Activated CD8-positive, alpha-beta T cell treated with anti-CD3 and anti-CD28 coated beads for 36 hours (primary cell): ENCODE measurements at places on chromosomes 6 and 20. TPM values are rescaled to one million over a fixed set of nuclear protein-coding genes. Genes with fewer than 3 reads are reported as not detected.

The HUS1B gene
- total RNA-seq = 1.0 TPM

The PRSS16 gene
- 0.65 TPM for total RNA-seq

The CDH26 gene
- 1.7 TPM for total RNA-seq

The BMP5 gene
- not detected for total RNA-seq

The FAM209B gene
- not detected for total RNA-seq

The CBLN4 gene
- total RNA-seq = not detected

The RNF182 gene
- total RNA-seq = not detected

The CALHM4 gene
- total RNA-seq = not detected

DNA sequence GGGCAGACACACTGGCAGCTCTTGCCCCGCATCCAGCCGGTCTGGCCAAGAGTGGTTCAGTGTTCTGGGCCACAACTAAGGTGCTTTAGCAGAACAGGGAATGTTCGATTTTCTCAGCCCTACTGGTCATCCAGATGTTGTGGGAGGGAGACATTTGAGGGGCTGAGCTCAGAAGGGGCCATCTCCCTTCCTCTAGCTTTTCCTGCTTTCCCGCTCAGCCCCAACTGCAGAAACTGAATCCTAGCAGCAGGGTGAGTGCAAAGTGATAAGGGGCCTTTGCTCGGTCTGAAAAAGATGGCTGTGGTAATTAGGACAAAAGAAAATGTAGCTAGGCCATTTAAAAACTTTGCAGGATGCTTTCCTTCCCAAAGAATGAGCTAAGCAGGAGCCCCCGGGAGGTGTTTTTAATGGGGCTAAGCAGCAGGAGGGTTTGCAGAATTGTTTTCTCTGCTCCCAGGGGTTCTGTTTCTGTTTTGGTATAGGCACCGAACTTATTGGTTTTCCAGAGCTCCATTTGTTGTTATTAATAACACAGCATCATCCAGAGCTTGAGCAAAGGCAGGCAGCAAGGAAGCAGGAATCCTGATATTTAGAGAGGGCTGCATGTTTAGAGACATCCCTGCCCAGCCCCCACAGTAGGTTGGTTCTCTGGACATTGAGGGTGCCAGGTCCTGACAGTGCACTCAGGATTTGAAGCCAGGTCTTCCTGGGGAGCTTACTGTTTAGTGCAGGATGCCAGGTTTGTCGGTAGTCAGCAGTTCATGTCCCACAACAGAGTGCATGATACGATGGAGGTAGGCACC lies 210.9 kb downstream of the SLC24A3 start:
- DNase-seq = no peak

GRCh38 chr6:122803171-122803661 lies 14.2 kb downstream of the SMPDL3A start:
- no peak for DNase-seq

DNA sequence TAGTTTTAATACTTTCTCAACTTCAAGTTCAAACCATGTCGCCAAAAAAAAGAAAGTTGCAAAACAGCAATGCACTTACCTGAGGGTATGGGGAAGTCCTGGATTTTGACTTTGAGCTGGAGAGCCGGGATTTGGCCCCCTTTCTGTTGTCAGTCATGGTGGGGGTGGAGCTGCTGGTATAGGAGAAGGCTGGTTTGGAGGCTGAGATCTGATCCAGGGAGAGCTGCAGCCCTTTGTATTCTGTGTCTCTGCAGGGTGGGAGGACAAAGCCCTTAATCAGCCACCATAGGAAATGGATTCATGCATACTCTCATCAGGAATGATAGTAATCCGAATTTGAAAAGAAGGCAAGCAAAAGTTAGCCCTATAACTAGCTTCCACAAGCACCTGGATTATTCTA lies 44.0 kb downstream of the SIM1 start:
- DNase-seq = no peak

- no peak for DNase-seq
These were observed 7.4 kb upstream of the CD24 start for GRCh38 chr6:106981926-106982325.

GRCh38 chr20:33237989-33238388 lies 2.2 kb downstream of the BPIFA1 start:
- no peak for DNase-seq

DNA sequence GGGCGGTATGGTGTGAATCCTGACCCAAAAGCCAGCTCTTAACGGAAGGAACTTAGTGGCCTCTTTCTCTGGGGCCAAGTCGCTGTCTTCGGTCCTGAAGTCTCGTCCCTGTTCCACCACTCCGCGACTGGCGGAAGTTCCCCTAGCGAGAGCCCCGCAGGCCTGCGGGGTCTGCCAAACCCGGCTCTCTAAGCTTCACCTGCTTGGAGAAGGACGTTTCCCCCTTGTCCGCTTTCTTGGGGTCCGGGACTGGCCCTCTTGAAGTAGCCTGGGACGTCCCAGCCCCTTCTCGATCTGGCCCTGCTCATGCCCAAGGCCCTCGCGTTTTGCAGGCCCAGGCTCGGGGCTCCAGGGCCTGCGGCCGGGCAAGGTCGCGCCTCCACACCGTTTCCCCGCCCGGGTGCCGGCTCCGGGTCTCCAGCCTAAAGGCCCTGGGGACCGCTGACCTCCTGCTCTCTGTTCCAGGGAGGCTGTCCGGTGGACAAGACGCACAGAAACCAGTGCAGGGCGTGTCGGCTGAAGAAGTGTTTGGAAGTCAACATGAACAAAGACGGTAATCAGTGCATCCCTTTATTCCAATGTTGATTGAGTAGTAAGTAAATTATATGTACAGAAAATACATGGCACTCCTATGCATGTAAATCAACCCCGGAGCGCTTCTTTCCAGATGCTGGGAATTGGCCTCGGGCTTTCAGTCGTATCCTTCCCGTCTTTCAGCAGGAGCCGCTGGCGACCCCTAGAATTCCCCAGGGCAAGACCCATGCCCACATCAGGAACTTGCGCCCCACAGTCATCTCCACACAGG lies 8.8 kb downstream of the NR2E1 start:
- peak; percentile 66 for DNase-seq

- no peak for DNase-seq
These were observed 70.6 kb upstream of the TCF21 start for GRCh38 chr6:133818320-133818719.

DNA sequence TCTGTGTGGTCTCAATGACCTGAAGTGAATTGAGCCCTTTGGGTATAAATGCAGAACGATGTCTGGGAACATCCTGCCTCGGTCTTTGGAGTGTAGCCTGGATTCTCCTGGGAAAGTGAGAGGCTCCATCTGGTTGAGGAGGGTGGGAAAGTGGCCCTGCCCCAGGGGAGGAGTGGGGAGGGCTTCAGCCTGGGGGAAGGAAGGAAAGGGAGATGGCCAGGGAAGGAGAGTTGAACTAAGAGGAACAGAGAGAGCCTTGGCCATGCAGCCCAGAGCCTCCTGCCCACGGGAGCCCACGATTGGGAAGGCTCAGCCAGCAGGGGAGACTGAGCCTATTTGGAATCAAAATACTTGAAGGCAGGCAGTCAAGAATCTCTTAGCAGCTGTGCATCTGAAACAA lies 2.3 kb upstream of the EPB41L1 start:
- DNase-seq = no peak

DNA sequence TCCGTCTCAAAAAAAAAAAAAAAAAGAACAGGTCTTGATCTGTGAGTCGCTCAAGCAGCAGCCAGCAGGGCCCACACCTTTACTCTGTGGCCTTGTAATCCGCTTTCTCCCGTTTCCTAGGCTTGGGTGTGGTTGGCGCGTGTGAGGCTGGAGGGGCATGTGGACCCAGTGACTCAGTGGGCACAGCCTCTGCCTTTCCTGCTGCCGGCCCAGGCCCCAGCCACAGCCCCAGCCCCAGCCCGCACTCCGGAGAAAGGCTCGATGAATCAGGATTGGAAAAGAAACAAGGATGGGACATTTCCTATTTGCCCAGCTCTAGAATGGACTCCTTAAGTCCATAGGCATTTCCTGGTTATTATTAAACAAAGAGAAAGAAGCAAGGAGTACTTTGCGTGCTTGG lies 4.3 kb downstream of the BHLHE23 start:
- DNase-seq = no peak

DNA sequence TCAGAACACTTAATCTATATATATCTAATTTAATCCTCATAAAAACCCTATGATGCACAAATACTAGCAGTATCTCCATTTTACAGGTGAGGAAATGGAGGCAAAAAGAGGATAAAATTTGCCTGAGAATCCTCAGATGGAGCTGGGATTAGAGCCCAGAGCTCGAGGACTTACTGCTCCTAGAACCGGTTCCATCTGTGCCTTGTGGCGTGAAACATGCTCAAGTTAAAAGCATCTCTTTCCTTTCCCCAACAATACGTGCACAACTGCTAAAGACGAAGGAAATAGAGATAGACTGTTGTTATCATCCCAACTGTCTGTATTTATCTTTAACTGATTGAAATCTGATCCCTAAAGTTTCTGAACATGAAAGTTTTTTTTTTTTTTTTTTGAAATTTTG lies 367.6 kb upstream of the SOX4 start:
- no peak for DNase-seq

- DNase-seq = peak; percentile 87
These were observed 33.0 kb downstream of the RREB1 start for GRCh38 chr6:7140631-7141378.

DNA sequence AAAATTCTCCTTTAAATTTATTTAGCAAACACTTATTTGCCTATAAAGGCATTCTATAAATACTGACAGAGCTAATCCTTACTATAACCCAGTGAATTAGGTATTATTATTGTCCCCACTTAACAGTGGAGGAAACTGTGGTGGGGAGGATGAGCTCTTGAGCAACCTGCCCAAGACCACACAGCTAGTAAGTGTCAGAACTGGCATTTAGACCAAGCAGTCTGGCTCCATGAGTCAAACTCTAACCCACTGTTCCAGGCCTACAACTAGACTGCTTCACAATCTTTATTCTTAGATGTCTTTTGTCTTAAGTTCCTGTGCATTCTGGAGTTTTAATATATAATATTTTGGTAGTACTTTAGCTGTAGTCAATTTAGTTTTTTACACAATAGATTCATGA lies 530.8 kb downstream of the BCKDHB start:
- no peak for DNase-seq

GRCh38 chr6:145312481-145312880 lies 422.8 kb downstream of the EPM2A start:
- no peak for DNase-seq

- peak; percentile 43 for DNase-seq
These were observed 36.9 kb upstream of the BLCAP start for GRCh38 chr20:37564388-37565133.

DNA sequence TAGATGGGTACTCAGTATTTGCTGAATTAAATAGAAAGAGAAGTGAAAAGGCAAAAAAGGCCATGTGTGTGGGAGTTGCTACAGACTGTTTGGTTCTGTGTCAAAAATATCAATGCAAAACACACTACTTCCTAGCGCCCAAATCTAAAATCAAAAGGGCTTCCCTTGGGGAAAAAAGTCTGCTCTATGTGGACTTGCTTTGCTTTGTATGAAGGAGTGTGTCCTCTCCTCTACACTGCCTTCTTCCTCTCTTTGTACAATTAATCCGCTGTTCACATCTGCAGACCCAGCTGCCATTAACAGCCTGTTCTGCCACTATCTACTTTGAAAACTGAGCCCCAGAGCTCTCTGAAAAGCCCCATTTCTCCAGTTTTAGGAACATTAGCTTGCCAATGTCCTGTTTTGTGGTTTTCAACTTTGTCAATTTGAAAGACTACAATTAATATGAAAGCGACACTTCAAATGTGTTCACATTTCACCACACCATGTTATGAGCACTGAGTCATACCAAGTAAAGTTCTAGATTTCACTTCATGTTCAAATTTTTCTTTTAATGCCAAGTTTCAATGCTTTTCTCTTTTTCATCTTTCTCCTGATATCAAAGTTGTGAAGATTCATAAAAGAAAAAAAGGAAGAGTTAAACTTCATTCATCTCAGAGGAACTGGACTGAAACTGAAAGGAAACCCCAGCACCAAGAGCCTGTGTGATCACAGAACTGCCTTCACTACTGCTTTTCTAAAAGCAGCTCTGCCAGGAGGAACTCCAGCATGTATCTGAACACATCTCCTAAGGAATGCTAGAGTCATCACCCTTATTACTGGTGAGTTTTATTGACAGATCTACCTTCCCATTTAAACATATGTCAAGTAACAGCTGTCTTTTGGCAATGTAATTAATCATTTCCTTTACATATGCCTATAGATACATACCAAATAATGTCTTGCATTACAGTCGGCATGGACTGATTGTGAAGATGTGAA lies 102.6 kb downstream of the KIF13A start:
- DNase-seq = peak; percentile 31

DNA sequence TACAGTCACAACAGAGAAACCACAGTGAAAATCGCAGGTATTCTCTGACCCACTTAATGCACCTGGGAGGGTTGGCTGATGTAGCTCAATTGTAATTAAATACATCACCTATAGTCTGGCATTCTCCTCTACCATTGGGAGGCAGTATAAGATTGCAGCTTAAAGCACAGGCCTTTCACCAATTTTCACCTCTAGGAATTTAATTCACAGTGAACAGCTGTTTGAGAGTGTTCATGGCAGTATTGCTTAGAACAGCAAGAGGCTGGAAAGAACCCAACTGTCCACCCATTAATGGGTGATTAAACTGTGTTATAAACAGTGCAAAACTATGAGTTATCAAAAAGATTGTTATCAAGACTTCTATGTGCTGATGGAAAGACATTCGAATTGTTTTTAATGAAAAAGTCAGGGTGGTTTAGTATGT lies 2.0 kb downstream of the EDEM2 start:
- peak; percentile 9 for DNase-seq

- peak; percentile 47 for DNase-seq
These were observed 433.5 kb downstream of the RFPL4B start for GRCh38 chr6:112780498-112781096.

GRCh38 chr6:106883808-106884262 lies 90.7 kb downstream of the CD24 start:
- DNase-seq = no peak

- no peak for DNase-seq
These were observed 192.0 kb downstream of the ALDH8A1 start for GRCh38 chr6:134757911-134758361.

- no peak for DNase-seq
These were observed 22.2 kb downstream of the PCMTD2 start for GRCh38 chr20:64277571-64278316.

DNA sequence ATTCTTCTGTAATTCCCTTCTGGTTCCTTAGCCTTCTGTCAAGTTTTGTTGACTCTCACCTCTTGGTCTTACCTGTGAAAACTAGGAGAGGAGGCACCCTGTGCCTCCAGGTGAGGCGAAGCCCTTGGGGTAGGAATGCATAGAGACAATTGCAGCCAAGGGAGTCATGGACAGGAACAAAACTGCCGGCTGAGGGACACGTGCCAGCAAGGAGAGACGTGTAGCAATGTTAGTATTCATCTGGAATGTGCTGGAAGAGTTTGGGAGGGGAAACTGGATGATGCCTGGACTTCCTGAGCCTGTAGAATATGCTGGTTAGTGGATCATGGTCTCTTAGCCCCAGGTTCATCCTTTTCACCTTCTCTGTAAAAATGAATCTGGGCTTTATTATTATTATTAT lies 3.9 kb upstream of the TIAM2 start:
- no peak for DNase-seq
